ENCODE measurements at places on chromosomes 6 and 20.
A peak's percentile ranks its signal among the peaks of the same experiment; 100 is the strongest.

DNA sequence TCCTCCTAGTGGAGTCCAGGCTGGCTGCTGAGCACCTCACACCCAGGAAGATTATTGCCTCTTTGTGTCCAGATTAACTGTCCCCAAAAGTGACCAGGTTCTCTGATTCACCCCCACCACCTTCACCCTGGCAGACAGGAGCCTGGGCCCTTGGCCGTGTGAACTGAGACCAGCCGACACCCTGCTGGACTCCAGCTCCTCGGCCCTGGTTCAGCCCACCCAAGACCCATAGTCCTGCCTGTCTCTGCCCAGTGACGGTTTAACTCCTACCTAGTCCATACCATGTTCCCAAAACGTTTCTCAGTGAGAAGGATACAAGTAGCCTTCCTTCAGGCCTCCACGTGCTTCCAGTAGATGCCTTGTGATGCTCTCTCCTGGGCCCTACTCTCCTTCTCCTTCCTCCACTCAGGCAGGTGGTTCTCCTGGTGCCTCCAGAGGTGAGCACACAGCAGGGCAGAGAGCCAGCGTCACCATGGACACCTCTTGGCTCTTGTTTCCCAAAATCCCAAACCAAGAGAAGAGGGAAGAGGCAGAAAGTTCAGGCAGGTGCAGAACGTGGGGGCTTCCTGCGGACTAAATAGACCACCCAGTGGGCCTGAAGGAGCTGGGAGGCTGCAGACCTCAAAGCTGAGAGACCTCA lies 134.4 kb upstream of the CST7 start:
- DNase-seq, result no peak

- no peak for DNase-seq
Measured at GRCh38 chr6:33458676-33459075, 4.3 kb downstream of the ZBTB9 start.

- DNase-seq, result no peak
Measured at GRCh38 chr6:162976141-162976540, 248.4 kb downstream of the PACRG start.

- no peak for DNase-seq
Measured at GRCh38 chr6:49551078-49551865, 804 bp downstream of the C6orf141 start.

- no peak for DNase-seq
Measured at GRCh38 chr6:151495380-151495779, 1.6 kb downstream of the CCDC170 start.

- no peak for DNase-seq
Measured at GRCh38 chr6:81241126-81242041, 511.1 kb downstream of the TENT5A start.

DNA sequence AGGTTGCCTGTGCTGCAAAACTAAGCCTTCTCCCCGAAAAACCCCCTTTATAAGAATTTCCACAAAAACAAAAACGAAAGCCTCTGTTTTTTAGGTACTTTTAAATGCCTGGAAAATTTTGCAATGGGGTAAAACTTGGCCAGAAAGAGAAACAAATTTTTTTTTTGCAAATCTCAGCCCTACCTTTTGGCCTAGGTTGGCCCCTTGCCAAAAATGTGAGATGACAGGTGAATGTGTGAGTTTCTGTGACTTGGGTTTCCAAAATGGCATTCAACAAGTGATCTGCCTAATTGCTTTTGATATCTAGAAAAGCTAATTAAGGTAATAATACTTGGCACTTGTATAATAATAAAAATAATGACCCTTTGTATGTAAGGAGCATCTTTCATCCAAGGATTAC lies 48.4 kb downstream of the MAFB start:
- no peak for DNase-seq

- no peak for DNase-seq
Measured at GRCh38 chr6:17709476-17709875, 2.8 kb upstream of the NUP153 start.

- DNase-seq, result no peak
Measured at GRCh38 chr6:2179241-2179640, 66.2 kb downstream of the GMDS start.

DNA sequence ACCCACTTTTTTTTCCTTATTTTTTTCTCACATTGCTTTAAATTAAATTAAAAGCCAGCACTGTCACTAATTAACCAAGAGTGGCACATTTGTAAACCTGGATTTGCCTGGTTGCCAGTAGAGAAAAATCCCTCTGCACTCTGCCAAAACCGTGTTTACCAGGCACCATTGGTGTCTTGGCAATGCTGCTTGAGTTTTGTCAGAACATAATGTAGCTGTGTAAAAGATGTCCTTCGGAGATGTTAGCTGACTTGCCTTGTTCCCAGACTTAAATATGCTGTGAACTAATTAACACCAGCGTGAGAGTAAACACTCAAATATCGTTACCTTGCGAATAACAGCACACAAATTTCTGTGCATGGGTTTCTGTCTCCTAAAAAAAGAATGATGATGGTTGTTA lies 694.9 kb upstream of the ID4 start:
- no peak for DNase-seq

GRCh38 chr6:15447546-15448267 lies 201.8 kb downstream of the JARID2 start:
- no peak for DNase-seq

- peak; percentile 84 for DNase-seq
Measured at GRCh38 chr6:31396422-31397152, 6.8 kb upstream of the MICA start.

GRCh38 chr6:15350386-15351083 lies 104.7 kb downstream of the JARID2 start:
- no peak for DNase-seq

DNA sequence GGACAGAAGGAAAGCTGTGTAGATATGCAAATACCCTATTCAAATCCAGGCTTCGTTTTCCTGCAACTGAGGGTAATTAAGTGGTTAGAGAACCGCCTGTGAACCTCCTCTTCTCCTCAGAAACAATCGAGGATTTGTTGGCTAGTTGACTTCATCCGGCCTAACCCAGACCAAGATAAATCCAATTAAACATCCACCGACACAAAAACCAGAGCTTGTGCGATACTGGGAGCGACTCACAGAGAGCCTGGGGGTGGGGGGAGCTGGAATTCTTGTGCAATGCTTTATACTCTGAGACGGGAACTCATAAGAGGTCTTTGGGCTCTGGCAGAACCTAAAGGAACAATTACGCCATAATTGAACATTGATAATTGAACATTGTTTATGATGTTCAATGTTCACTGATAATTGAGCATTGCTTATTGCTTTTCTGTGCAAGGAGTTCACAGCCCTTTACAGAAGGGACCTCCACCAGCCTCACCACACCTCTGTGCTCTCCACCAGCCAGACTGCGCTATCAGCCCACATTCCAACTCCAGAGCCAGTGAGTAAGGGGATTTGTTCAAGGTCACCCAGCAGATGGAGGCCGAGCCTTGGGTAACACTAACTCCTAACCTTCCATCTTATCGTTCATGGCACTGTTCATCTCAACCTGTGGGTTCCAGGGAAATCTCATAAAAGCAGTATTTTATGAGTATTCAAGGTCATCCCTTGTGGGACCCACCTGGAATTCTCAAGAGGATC lies 429.6 kb upstream of the JARID2 start:
- no peak for DNase-seq

- no peak for DNase-seq
Measured at GRCh38 chr6:64777941-64778785, 928.9 kb downstream of the EYS start.

GRCh38 chr6:41821266-41821665 lies 33.8 kb downstream of the TOMM6 start:
- DNase-seq, result no peak

DNA sequence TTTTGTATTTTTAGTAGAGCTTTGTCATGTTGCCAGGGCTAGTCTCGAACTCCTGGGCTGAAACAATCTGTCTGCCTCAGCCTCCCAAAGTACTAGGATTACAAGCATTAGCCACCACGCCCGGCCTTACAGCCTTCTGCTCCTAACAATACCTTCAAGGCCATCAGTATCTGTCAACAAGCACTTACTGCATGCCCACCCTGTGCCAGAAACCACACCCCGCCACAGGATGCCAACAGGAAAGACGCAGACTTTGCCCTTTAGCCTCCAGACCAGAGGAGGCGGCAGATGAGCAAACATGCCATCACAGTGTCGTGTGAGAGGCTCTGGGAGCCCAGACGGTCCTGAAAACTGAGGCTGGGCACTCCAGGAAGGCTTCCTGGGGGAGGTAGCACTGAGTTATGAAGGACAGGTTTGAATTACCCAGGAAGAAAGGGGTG lies 34.7 kb upstream of the TGM3 start:
- no peak for DNase-seq

GRCh38 chr6:100730001-100730980 lies 150.8 kb downstream of the ASCC3 start:
- no peak for DNase-seq

DNA sequence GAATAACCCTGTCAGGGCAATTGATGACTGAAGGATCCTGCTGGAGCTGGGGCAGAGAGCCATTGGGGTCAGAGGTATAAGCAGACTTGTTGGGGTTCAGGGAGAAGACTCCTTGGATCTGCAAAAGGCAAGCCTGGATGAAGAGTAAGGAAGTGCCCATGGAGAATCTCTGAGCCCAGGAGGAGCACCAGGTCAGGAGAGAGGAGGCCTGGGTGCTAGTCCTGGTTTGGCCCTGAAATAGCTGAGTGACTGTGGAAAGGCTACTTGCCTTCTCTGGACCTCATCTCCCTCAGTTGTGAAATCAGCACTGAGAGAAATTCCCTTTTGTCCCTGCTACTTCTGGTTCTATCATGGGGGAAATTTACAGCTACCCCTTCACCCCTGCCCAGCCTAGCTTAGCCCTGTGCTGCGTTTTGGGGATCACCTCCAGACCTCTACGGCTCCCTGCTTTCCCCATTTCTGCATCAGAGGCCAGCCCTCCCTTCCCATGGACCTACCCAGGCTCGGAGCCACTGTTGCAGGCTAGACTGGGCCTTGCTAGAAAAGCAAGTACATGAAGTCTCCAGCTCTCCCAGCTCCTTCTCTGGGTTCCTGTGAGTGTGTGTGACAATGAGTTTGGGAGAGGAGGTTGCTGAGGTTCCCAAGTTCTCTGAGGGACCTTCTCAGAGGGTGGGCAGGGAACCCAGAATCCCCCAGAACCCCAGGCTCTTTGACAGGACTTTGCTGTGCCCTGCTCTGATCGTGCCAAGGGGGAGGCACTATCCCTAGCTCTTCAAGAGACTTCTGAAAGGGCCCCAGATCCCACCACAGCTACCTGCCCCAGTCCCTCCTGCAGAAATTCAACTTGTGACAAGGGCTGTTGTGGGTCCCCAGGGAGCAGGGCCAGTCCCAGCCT lies 2.3 kb upstream of the NCR2 start:
- DNase-seq, result no peak

GRCh38 chr6:90151576-90152422 lies 144.8 kb downstream of the BACH2 start:
- no peak for DNase-seq

DNA sequence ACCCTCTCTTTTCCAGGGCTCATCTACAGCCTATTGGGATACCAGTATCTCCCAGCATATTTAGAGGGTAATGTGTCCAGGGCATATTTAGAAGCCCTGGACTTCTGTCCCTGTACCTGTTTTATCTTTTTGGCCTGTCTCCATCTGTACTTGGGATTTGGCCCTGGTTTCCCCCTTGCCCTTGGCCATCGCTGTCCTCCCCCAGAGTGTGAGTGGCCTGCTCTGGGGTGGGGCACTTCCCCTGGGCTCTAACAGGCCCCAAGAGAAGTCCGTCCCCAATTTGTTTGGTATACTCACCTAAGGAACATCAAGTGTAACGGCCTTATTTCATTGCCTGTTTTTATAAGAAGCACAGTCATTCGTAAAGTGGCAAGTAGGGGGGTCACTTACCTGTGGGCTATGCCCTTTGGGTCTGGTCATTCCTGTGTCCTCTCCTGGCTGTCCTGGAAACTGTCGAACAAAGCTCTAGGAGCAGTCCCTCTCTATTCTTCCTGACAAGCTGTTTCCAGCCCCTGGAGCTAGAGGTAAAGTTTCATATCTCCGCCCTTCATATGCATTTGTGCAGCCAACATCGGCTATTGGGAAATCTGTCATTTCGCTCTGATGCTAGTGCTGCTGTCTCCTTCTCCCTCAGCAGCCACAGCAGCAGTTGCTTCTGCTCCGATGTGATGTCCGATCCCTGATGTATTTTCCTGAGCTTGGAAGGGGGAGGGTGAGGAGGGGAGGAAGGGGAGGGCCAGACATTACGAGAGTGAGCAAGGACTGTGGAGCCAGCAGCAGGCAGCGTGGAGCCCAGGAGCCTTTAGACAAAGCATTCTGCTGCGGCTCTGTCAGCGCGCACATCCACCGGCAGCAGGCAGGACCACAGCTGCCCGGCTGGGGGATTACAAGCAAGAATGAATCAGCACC lies 83.4 kb downstream of the TCP11 start:
- DNase-seq, result no peak

DNA sequence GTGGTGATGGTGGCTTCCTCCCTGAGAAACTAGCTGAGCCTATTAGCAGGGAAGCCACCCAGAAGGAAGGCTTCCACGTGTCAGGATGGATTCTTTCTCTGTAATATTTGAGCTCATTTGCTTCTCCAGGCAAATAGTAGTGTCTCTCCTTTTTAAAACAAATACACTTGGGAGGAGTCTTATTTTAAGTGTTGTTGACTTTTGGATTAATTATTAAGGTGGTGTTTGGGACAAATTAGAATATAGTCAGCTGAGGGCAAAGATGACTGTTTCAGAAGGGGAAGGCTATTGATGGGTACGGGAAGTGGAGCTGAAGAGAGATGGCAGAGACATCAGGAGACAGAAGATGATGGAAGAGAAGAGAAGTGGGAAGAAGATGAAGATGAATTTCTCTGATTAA lies 119.8 kb upstream of the PHACTR1 start:
- no peak for DNase-seq

GRCh38 chr6:147035886-147036285 lies 168.3 kb upstream of the STXBP5 start:
- no peak for DNase-seq

Measured in tibial nerve (tissue), 4 donors.